ENCODE measurements at places on chromosomes 6 and 20.

DNA sequence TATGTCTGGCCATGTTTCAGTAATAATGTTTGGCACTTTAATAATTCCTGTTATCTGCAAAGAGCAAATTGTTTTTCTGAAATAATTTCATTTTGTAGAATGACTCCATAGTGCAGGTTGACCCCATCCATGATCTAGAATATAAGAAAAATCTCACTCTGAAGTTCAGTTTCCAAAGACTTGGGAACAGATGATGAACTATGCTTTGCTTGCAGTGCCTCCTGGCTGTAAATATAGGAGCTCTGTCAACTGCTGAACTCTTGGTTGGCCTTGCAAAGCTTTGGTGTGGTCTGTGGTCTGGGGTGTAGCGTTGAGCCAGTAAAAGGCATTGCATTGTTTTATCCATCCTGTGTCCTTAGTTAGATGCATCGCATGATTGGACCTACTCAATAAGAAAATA is 104.0 kb downstream of the PLCB4 start:
- DNase-seq: no peak

DNA sequence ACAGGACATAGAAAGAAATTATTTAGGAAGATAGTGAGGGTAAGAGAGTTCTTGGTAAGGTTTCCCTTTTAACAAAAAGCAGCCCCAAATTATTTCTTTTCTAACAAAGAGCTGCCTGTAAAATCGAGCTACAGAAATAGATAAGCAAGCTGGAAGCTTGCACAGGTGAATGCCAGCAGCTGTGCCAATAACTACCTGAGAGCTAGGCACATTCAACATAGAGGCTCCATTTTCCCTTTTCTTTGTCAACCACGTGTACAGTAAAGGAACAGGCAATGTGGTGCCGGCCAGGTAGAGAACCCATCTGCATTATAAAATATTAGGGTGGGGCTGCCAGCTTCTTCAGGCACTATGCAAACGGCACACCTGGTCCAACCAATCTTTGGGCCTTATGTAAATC is 341.6 kb upstream of the JAG1 start:
- DNase-seq: peak; percentile 6

DNA sequence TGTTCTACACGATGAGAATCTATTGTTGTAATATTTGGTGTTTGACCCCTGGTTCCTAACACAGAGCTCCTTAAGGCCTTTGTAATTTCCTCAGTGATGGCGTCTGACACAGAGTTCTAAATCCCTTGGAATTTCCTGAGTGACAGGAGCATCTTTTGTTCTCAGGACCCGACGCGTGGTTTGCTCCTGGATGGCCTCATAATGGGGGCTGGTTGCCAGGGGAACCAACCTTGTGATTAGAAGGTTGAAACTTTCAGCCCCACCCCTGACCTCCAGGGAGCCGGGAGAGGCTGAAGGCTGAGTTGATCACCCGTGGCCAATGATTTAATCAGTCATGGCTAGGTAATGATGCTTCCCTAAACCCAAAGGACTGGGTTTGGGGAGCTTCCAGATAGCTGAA is 20.5 kb upstream of the ZNF133 start:
- DNase-seq: no peak

GRCh38 chr6:4687989-4688947 is 87.9 kb upstream of the CDYL start:
- no peak for DNase-seq

DNA sequence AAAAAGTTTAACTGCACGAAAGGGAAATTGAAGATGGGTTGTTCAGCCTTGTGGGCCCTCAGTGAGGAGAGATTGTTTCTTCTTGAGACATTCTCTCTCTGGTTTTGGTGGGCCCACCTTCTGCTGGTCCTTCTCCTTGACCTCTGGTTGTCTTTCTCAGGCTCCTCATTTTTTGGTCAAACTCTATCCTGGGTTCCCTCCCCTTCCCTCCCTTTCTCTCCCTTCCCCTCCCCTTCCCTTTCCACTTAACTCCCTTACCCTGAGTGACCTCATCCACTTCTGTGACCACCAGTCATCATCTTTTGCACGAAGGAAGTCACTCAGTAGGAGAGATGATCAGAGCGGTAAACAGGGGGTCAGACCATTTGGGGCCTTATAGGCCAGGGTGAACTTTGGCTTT is 71.5 kb upstream of the RALY start:
- no peak for DNase-seq

DNA sequence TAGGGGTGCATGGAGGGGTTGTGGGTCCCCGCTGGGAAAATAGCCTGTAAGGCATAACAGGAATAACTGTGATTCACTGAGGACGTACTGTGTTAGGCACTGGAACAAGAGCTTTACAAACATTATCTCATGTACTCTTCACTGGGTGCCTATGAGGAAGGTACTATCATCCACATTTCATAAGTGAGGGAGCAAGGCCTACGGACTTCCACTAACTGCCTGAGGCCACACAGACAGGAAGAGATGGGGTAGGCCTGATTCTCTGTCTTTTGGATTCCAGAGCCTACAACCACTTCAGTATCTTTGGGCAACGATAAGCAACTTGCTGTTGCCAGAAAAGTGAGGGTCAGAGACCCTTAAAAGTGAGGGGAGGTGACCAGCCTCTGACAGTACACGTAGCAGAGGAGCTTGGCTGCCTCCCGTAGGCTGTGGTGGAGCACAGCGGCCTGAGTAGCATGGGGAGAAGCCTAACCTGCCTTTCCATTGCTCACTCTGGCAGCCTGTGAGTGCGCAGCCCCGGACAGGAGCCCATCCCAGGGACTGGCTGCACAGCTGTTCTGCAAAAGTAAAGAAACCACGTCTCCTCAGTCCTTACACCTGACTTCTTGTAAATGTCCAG is 30.4 kb downstream of the PSMB1 start:
- DNase-seq: peak; percentile 22
